ENCODE measurements at places on chromosomes 2 and 18.

DNA sequence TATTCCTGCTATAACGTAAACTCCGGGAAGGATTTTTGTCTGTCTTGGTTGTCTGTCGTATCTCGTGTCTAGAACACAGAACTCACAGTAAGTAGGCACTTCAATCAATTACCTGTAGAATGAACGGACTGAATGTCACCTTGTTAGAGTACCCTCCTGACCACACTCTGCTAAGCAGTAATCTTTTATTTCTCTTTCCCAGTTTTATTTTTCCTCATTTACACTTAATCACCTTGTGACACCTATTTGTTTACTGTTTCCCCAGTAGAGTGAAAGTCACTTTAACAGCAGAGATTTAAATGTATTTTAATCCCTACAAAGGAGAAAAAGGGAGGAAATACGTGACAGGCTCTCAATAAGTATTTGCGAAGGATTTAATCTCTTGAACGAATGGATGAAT lies 514 bp upstream of the EPB41L5 start:
- no peak for DNase-seq

GRCh38 chr2:72035518-72036172 lies 112.0 kb downstream of the CYP26B1 start:
- no peak for DNase-seq

GRCh38 chr18:12882453-12883371 lies 1.3 kb downstream of the PTPN2 start:
- no peak for DNase-seq

DNA sequence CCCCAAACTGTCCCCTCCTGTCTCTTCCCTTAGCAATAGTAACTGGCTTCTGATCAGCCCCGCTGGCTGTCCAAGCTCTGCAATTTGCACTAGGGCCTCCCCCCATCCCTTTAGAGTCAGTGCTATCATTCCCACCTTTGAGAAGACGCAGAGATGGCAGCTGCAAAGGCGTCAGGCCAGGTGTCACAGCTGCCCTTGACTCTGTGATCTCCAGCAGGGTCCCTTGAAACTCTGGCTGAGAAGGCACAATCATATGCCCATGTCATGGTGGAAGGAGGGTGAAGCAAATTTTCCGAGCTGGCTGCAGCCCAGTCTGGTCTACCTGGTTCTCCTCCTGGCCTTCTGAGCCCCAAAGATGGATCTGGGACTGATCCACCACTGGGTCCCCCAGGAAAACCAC lies 49.2 kb upstream of the TEX51 start:
- DNase-seq = no peak

DNA sequence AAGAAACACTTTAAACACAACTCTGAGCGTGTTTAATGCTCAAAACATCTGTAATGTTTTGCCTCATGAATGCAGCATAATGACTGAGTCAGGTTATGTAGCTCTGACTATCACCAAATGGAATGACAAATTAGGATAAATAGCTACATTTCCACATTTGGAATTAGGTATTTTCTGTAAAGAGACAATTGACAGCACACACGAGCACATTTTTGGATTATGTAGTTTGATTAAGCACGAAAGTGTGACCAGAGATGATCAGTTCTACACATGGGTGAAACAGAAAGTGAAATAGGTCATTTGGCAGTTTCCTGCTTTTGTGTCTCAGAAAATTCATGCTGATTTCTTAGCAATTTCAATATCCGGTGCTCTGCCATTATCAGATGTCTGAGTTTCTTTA lies 29.0 kb downstream of the LPIN1 start:
- DNase-seq = no peak

DNA sequence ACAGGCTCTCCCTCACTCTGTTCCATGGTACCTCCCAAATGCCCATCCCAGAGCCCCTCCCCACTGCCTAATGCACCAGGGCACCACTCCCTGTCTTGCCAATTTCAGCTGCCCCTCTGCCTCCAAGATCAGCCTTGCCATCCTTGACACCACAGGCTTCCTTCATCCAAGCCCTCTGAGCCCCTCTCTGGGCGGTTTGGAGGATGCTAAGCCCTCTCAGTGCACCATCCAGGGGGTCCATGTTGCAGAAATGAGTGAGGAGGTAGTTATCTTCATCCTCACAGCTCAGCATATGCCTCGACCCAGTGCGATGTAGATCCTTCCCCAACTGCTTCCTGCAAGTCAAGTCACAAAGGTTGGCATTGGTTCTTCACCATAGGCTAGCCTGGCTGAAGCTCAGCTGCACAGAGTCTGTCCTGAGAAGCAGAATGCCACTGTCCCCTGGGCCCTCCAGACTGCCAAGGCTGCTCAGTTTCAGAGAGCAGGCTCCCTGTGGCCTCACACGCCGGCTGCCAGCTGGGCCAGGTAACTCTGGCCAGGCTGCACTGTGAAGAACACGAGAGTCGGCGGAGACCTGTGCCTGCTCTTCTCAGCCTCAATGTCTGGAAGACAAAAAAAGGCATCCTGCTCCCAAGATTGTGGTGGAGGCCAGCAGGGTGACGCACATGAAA lies 9.9 kb upstream of the MAP3K2 start:
- DNase-seq = no peak

GRCh38 chr2:229882583-229882982 lies 39.2 kb downstream of the TRIP12 start:
- DNase-seq = no peak

- no peak for DNase-seq
Measured at GRCh38 chr18:56606618-56607017, 31.8 kb downstream of the TXNL1 start.

DNA sequence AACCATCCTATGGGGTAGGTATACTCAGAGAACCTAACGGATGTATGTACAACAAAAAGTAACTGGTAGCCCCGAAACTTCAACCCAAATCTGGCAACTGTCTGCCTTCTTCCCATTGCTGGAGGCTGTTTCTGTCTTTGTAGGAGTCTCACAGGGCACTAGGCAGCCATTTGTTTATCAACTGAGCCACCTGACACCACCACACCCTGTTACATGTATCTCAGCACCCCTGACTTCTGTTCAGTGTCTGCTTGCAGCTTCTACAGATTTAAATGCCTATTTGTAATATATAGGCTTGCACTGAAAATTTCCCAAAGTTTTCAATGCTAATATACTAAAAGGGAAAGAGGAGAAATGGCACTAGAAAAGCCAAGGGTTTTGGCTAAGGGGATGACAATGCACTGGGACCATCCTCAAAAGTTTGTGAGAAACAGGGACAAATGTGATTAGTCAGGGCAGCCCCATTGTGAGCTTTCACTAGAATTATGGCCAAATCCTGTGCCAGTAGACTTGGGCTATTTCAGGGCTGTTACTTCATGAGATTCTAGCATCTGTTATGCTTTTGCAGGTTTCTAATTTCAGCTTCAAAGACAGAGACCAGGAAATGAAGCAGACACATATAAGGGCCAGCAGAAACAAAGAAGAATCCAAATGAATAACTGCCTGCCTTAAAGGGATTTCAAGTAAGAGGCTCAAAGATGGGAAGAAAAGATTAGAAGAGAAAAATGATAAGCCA lies 103.3 kb downstream of the MYO5B start:
- no peak for DNase-seq

GRCh38 chr2:43021791-43022509 lies 204.5 kb downstream of the ZFP36L2 start:
- no peak for DNase-seq

DNA sequence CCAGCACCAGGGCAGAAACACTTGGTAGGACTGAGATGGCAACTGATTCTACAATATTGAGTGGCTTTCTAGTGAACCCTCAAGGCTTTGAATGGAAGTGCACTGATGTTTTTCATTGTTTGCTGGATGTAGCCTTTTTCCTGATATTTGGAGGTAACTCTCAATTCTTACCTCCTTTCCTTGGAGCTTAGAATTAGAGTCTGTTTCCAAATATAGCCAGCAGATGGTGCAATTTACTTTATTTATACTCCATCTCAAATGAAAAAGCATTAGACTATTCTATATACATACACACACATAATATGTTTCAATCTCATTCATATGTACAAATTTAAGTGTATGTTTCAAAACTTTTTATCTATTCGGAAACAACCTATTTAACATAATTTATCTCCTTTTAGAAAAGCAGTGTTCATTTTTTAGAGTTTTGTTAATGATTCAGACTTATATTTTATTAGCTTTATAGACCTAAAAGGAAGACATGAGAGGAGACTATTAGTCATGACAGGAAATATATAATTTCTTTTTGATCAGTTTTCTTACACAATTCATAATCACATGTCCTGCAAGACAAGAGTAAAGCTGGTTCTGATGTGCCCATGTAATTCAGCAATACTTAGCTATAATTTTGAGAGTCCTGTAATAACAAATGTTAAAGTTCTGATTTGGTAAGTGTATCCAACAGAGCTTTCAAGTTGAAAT lies 124.8 kb downstream of the NUP35 start:
- DNase-seq = no peak

- DNase-seq = peak; percentile 46
Measured at GRCh38 chr2:112182581-112183034, 44.4 kb downstream of the FBLN7 start.

GRCh38 chr2:11669454-11670291 lies at the start of gene NTSR2:
Gene NTSR2, minus strand, starts transcription at chr2:11670195. Its CDS starts 66 bp downstream, at chr2:11670129.
- DNase-seq = peak; percentile 40

DNA sequence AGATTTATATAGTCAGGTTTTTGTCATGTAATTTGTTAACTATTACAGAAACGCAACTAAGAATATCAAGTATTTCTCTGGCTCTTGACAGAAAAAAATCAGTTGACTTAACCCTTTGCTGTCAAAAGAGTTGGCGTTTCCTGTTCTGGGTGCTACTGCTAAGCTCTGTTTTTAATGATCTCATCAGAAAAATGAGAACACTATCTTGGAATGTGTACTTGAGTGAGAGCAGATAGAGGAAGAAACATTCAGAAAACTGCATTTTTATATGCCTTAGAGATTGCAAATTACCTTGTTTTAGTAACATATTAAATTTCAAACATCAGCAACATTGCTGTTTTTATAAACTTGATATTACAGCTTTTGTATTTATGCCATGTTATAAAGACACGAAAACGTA lies 297.9 kb downstream of the RDH14 start:
- no peak for DNase-seq

DNA sequence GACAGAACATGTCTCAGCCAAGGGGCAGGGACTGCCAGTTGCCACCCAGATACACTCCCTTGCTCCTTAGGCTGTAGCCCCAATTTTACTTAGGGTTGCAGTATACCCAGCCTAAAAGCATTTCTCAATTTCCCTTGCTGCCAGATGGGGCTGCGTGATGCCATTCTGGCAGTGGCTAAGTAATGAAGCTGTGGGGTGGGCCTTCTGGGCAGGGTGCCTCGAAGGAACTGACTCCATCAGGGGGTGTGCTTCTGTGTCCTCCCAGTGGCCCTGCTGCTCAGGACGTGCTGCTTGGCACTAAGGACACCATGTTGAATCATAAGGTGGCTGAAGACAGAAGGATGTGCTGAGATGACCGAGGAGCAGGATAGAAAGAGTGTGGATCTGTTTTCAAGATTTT lies 74.2 kb downstream of the VWA3B start:
- no peak for DNase-seq

DNA sequence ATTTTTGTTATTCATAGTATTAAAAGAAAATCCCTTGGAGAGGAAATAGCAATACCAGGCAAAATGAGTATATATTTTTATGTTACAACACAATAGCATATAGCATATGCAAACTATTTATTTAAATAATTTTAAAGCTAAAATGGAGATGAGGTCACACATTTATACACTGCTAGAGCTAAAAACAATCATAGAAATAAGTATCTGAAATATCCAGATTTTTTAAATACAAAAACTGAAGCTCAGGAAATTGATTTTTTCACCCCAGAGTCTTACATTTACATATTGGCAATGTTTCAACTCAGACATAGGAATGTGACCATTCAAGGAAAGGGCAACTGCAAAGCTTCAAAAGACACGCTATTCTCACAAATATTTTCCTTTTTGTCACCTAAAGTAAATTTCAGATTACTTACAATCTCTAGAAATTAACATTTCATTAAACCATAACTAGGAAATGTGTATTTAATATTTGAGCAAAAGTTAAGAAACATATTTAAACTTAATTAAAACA lies 8.9 kb downstream of the TFPI start:
- DNase-seq = no peak

GRCh38 chr2:148619560-148620195 lies 24.9 kb upstream of the EPC2 start:
- DNase-seq = no peak

DNA sequence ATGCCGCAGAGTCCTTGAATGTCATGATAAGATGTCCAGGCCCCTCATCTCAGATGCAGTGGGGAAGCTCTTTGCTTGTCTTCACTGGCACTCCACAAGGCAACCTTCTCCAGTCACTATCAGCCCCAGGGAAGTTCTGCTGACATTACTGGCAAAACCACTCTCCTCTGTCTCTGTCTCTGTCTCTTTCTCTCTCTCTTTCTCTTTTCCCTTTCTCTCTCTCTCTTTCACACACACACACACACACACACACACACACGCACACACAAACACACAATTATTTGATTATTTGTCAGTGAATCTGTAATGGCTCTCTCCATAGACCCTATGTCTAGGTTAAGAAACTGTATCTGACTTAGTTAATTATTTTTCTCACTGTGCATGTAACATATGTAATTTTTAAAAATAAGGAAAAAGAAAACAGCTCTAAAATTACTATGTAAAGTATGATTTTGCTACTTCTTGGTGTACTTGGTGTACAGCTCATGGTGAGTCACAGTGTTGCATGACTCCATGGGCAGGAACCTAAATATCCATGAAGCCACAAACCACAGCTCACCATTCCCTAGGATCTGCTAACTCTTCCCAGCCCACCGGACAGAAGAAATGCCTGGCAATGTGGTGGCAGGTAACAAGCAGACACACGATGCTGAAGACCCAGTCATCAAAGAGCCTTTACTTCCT lies 594.9 kb upstream of the ID2 start:
- DNase-seq = no peak

- DNase-seq = no peak
Measured at GRCh38 chr2:148022351-148022750, 1.5 kb downstream of the MBD5 start.

DNA sequence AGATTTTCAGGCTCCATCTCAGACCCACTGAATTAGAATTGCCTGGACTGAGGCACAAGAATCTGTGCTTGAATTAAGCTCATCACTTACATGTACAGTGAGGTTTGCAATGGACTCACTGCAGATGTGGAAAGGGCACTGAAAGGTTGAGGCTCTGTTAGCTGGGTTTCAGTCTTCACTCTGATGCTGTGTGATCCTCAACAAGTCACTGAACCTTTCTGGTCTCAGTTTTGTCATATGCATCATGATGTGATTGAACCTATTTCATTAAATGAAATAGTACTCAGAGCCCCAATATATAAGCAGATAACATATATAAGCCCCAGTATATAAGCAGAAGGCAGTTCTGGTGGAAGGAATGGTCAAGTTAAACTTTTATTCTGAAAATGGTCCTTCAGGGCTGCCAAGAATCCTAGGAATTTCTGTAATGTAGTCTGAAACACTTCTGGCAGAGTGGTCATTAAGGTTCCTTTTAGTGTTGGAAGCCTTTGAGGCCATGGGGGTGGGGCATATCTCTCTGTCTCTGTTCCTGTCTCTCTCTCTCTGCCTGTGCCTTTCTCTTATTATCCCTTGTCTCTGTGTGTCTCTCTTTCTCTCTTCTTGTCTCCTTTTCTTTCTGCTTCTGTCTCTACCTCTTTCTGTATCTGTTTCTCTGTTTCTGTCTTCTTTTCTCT lies 110.4 kb downstream of the ADCYAP1 start:
- DNase-seq = no peak

- no peak for DNase-seq
Measured at GRCh38 chr18:57014772-57015413, 132.0 kb upstream of the BOD1L2 start.

Measured in stimulated activated naive CD8-positive, alpha-beta T cell treated with anti-CD3 and anti-CD28 coated beads, Interleukin-15, Interleukin-2, amounts not matched to agents 100 U/mL and 50 U/mL, for 24 hours (primary cell).